Nucleus accumbens (tissue), 56 donors: ENCODE measurements at places on chromosomes 5 and 9.

DNA sequence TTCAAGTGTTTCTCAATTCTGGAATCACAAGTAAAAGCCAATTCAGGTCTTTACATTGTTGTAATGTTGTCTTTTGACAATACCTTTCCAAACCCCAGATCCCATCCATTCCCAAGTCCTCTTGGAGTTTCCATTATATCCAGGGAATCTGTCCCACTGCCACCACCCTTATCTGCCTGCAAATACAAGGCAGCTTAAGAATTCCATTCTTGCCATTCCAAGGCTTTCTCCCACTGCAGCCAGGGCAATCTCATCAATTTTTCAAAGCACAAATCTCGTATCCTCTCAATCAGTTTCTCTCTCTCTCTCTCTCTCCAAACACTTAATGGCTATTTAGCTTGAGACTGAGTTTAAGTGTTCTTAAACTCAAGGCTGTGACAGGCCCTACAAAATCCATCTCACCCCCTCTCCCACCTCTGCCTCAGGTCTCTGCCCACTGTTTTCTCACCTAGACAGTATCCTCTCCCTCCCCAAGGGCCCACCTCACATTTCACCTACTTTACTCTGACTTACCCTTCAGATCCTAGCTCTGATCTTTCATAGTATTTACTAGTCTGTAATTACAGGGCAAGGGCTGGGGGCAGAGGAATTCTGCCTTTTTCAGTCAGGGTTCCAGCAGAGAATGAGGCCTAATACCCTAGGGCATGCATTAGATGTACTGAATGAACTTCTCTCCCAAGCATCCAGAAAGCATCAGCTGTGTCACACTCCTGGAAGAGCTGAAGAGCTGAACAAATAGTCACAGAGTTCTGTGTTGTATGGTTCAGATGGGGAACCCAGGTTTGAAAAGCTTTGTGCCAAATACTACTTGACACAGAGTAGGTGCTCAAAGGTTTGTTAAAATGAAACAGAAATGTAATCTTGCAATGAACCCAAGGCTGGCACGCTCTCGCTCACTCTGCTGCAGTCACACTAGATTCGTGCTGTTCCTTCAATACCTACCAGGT, 46.0 kb downstream of the RAPGEF1 start:
- DNase-seq: no peak

GRCh38 chr5:81400375-81400774, 6.4 kb upstream of the ACOT12 start:
- no peak for DNase-seq

- no peak for DNase-seq
Measured at GRCh38 chr9:121053544-121053943, 3.5 kb upstream of the C5 start.

GRCh38 chr9:2679011-2679410, 38.3 kb upstream of the KCNV2 start:
- DNase-seq: no peak

GRCh38 chr9:76013809-76014208, 123.3 kb downstream of the PCSK5 start:
- DNase-seq: no peak

GRCh38 chr5:134082264-134082992, 32.1 kb upstream of the TCF7 start:
- DNase-seq: no peak
